ENCODE measurements at places on chromosomes 5 and 9. TPM values are rescaled to one million over a fixed set of nuclear protein-coding genes. Genes with fewer than 3 reads are reported as not detected.

GADD45G gene
- not detected for total RNA-seq

PCDHA2 gene
- total RNA-seq = not detected

TUSC1 gene
- not detected for total RNA-seq

NEK6 gene
- 93.3 TPM for total RNA-seq

HCN1 gene
- total RNA-seq = not detected

C5orf46 gene
- total RNA-seq = not detected

TERT gene
- 2.2 TPM for total RNA-seq

OGN gene
- 16.4 TPM for total RNA-seq

PCDH1 gene
- not detected for total RNA-seq

GPR150 gene
- total RNA-seq = 0.51 TPM

RHOBTB3 gene
- total RNA-seq = 0.97 TPM

ARHGEF37 gene
- 17.0 TPM for total RNA-seq

STK32A gene
- total RNA-seq = not detected

SNCAIP gene
- not detected for total RNA-seq

NR5A1 gene
- not detected for total RNA-seq

ZBED3 gene
- total RNA-seq = 4.2 TPM

SH3RF2 gene
- total RNA-seq = not detected

DDX4 gene
- not detected for total RNA-seq

IFNA21 gene
- total RNA-seq = not detected

IL3 gene
- not detected for total RNA-seq

ITGA1 gene
- total RNA-seq = not detected

DCAF12 gene
- total RNA-seq = 56.7 TPM

SLC6A3 gene
- not detected for total RNA-seq

SHC3 gene
- not detected for total RNA-seq

COL15A1 gene
- 0.93 TPM for total RNA-seq

SLC1A3 gene
- total RNA-seq = not detected

F2RL1 gene
- total RNA-seq = not detected

GNPDA1 gene
- total RNA-seq = 50.5 TPM

IL7R gene
- not detected for total RNA-seq

FOXD4L4 gene
- total RNA-seq = 0.14 TPM

TRPM3 gene
- not detected for total RNA-seq

ADAMTS2 gene
- total RNA-seq = not detected

PCDHGA3 gene
- not detected for total RNA-seq

SPAG8 gene
- 0.07 TPM for total RNA-seq

ZFP2 gene
- not detected for total RNA-seq

CYSRT1 gene
- total RNA-seq = 1.2 TPM

ANXA2R gene
- 15.3 TPM for total RNA-seq

SGCD gene
- total RNA-seq = not detected

ATP10B gene
- total RNA-seq = not detected

SLCO6A1 gene
- not detected for total RNA-seq

TMEM8B gene
- total RNA-seq = 3.0 TPM

All from Karpas-422 (cell line).